HS-5 (cell line): ENCODE measurements at places on chromosomes 12 and 14.
A peak's percentile ranks its signal among the peaks of the same experiment; 100 is the strongest.

DNA sequence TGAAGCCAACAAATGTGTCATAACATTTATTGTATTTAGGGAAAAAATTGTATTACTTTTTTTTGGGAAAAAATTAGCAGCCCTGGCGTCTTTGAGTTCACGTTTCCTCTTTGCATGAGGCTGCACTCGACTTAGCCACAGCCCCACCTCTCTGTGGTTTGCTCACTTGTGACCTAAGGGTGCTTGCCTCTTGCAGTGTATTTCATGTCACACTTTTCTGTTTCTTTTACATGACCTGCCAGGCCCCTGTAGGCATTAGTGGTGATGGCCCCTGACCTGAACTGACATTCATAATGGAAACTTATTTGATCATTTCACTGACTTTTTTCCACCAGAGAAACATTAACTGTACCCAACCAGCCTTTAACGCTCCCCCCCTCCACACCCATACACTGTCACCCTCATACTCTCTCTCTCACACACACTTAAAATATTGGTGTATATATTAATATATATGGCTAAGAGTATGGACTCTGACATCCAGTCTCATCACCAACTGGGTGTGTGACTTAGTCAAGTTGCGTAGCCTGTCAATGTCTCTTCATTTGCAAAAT, 122.9 kb downstream of the PRKCH start:
- no peak for DNase-seq

DNA sequence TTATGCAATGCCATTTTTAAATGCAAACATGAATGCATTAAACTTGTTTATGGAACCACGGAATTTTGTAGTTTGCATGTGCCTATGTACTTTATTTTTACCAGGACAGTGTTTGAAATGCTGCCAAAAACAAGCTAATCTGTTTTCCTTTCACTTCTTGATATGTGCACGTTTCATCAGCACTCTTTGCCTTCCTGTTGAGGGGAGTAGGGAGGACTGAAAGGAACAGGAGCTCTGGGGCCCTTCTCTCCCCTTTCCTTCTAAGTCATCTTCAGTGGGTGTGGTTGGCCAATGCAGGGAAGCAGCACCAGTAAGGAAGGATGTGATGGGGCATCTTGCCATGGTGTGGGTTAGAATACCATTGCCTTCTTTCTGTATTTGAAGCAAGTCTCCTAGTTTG, 12.1 kb upstream of the PPP4R4 start:
- no peak for DNase-seq

DNA sequence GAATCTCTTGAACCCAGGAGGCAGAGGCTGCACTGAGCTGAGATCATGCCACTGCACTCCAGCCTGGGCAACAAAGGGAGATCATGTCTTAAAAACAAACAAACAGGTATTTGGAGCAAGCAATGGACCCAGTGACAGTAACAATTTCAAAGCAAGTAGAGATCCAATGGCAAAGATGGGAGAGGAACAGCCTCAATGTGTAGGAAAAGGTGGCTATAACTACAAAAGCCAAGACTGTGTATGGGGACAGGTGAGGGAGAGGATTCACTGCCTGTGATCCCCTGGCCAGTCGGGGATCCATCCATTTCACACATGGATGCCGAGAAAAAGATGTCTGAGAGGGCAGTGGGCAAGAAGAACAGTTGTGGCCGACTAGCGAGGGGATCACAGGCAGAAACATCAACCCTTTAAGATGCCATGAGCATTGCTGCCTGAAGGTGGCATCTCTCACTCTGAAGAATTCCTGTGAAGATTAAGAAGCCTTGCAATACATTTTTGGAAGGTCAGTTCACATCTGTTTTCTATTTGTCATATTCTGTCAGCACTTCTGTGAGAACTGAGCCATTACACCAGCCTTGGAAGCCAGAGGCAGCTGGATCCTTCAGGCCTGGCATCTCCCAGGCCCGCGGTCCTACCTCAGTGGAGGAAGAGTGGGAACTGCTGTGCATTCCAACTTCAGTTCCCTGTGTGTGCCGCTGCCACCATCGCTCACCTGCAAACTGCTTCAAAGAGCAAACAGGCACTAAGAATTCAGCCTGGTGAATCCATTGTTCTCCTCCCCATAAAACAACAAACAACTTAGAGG, 54.5 kb upstream of the FRS2 start:
- DNase-seq = peak; percentile 85

GRCh38 chr14:99769123-99769522, 24.1 kb upstream of the EML1 start:
- DNase-seq = no peak

DNA sequence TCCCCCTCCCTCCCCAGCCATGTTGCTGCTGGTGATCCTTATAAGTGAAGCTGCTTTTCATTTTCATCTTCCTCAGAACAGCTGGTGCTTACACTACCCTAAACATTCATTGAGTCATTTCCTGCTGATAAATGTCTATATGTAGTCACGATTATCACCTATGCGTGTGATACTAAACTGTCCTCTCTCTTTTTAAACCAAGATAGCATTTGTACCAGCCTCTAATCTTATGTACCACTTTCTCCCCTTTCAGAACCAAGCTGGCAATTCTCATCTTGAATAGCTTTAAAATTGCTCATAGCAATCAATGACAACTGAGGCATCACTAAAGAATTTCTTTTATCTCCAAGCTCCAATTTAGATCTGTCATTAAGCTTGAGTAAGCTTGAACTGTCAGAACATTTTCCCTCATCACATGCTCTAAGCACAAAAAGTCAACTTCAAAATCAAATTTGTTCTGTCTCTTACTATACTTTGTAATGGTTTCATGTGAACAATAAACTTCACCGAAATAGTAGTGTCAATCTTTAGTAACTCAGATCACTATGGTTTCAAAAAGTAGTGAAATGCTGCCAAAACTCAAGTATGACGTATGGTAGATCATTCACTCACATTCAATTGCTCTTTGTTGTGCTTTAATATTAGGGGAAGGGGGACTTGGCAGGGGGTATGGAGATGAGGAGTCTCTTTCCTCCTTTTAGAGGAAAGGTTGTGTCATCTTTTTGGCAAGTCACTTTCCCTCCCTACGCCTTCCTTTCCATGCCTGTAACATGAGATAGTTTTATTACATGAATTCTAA, 178.1 kb upstream of the NOVA1 start:
- peak; percentile 68 for DNase-seq

DNA sequence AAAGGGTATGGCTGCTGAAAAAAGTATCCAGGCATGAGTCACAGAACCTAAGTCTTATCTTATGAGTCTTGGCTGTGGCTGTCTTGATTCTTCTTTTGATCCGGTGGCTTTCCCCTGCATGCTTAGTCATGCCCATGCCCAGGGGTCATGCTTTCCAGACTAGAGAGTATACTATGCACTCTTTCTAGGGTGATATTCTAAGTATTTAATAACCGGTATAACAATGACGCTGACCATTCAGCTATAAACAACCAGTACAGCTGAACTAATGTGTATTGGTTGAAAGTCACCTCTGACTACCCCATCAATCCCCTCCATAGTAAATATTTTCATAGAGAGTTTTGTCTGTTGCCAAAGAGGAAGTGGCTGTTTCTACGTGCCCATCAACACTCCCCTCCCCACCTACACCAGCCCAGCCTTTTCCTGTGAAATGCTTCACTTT, 34.7 kb upstream of the NRXN3 start:
- no peak for DNase-seq

- DNase-seq = no peak
These were observed 26.3 kb downstream of the SETD1B start for GRCh38 chr12:121830134-121830533.

DNA sequence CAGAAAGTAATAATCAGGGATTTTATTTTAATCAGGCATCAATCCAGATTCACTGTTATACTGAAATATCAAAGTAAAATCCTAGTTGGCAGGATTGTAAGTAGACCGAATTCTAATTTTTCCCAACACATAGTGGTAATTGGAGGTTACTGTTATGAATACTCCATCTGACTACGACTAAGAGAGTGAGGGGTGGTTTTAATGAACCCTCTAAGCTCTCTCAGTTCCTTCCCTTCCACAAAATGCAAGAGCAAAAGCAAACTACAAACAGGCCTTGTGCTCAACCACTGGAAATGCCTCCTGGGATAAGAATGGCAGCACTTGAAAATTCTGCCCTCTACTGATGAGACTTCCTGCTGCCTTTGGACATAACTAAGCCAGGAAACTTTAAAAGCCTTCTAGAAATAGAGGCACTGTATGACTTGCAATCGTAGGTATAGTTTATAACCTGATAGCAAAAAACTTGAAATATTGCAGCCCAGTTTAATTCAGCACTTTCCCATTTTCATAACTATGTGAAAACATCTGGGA, 184.8 kb downstream of the SLC16A7 start:
- DNase-seq = no peak

GRCh38 chr12:34033628-34034296, 11.5 kb downstream of the ALG10 start:
- DNase-seq = no peak

DNA sequence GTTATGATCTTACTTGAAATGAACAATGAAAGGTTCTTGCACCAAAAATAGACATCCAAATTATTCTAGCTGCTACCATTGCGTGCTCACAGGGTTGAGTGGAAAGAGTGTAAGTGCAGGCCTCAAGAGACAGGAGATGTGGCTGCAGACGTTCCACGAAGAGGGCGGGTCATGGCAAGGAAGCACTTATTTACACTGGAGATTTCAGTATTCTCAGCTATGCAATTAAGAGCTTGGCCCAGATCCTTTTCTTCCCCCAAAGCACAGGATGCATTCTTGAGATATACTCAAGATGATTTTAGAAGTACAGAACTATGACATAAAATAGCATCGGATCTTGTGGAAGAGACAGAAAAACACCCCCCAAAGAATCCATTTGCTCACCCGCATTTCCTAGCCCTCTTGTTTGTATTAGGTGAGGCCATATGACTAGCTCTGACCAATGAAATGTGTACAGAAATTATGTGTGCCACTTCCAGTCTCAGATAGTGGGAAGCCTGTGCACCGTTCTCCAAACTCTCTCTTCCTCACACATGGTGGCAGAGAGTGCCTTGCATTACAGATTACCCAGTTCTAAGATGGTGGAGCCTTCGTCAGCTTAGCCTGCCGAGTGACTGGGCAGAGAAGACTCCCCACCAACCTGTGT, 261.4 kb downstream of the TTC8 start:
- DNase-seq = no peak

DNA sequence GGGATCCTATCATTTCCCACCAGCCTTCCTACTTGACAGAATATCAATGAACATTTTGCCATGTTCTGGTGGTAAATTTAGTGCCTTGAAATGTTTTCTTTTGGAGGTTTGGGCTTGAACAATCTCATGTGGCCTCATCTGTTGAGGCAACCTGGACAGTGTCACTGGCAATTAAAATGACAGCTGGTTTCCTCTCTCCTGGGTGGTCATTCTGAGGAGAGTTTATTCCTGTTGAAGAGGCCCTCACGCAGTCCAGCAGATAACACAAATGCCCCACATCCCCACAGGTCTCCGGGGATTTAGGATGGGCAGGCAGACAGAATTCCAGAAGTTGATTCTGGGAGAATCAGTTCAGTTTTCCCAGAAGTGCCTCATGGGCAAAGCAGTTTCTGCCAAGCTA, 41.9 kb downstream of the MMAB start:
- no peak for DNase-seq

DNA sequence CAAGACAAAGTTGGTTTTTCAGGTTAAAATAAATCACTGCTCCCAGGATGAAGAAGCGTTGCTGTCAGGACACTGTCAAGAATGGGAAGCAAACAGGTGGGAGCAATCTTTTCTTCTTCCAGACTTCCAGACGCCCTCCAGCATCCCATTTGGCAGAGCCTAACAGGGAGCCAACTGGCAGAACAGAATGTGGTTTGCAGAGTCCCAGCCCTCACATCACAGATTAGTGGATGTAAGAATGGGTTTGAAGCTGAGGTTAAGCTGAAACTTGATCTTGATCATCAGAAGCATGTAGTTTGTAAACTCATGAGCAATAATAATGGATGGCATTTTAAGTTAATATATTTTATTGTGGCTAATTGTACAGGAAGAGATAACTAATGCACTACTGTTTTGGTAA, 636.4 kb downstream of the SLC6A15 start:
- DNase-seq = no peak
